ENCODE measurements at places on chromosomes 3 and 15.

DNA sequence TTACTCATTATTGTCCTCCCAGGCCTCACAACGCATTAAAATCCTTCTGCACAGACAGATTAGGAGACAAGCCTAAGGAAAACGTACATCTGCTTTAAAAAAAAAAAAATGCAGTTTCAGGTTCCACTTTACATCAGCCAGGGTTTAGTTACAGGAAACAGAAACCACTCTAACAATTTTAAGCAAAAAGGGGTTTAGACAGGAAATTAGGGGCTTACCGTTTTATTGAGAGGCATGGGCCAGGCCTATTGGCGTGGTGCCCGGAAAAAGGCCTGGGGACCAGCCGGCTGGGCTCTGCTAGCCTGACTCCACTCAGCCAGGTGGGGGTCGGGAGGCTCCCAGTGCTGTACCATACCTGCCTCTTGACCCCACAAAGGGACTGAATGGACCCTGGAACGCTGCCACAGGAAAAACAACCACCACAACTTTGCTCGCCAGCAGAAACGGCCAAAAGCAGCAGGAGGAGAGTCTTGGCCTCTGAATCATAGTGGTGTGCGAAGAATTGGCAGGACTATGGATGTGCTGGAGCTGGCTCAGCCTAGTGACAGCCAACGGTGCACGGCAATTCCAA, 124.3 kb downstream of the CHSY1 start:
- DNase-seq: no peak

- DNase-seq: no peak
These were observed 101.9 kb upstream of the GALNT15 start for GRCh38 chr3:16072420-16073110.

DNA sequence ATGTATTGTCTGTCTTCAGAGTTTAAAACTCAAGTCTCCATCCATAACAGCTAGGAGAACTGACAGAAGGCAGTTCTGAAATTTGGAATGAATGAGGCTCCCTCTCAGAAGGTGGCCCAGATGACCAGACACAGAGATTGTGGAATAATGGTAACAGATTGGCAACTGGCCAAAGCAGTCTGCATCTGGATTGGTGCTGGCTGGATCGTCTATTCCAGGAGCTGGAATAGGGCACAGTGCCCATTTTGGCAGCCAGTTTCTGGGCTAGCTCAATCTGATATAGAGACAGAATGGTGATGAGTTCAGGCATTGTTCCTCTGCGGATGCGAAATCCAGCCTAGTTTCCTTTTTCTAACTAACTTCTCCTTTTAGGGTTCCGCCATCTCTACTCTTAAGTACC, 851.7 kb downstream of the PDCD6IP start:
- DNase-seq: no peak

DNA sequence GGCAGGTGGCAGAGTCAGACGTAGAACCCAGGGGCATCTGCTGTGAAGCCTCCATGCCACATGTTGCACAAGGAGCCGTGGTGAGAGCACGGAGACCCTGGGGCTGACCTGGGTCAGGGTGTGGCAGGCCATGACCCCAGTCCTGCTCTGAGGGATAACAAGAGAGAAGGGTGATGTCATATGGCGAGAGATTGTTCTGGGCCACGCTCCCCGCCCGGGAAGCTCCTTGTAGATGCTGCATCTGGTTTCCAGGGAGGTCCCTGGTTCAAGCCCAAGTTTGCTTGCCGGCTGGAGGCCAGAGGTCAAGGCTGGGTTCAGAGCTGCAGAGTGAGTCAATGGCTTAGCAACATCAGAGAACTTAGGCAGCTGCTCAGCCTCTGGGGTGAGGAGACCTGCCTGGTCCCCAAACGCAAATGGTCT, 17.3 kb downstream of the FGD5 start:
- DNase-seq: no peak

All from stimulated activated CD8-positive, alpha-beta memory T cell treated with anti-CD3 and anti-CD28 coated beads, Interleukin-4, amount 100 ng/mL, for 1 hour (primary cell).